ENCODE measurements at places on chromosomes 12 and 14. TPM values are rescaled to one million over a fixed set of nuclear protein-coding genes. Genes with fewer than 3 reads are reported as not detected.

Gene ADAM20
- not detected for total RNA-seq

Gene BEGAIN
- total RNA-seq, result 11.0 TPM

Gene MYL2
- total RNA-seq, result not detected

Gene WNT1
- not detected for total RNA-seq

Gene OASL
- total RNA-seq, result 4.8 TPM

Gene ABCB9
- 9.3 TPM for total RNA-seq

Gene GPR132
- 0.51 TPM for total RNA-seq

Gene PLXNC1
- 0.16 TPM for total RNA-seq

Gene FAIM2
- total RNA-seq, result 0.14 TPM

Gene ADGRD1
- 0.57 TPM for total RNA-seq

Gene PLEKHH1
- total RNA-seq, result 4.3 TPM

Gene ASCL1
- not detected for total RNA-seq

Gene SNX6
- 113 TPM for total RNA-seq

Gene C12orf60
- total RNA-seq, result 1.8 TPM
